ENCODE measurements at places on chromosomes 13 and 19. TPM values are rescaled to one million over a fixed set of nuclear protein-coding genes. Genes with fewer than 3 reads are reported as not detected.

GRCh38 chr19:51458899-51459505, 748 bp upstream of the SIGLEC8 start:
- no peak for DNase-seq

- no peak for DNase-seq
Measured at GRCh38 chr19:7527516-7528191, 5.2 kb downstream of the MCOLN1 start.

The STK24 gene
- total RNA-seq = 176 TPM

GRCh38 chr13:108574856-108575255, 54.6 kb upstream of the MYO16 start:
- DNase-seq = no peak

DNA sequence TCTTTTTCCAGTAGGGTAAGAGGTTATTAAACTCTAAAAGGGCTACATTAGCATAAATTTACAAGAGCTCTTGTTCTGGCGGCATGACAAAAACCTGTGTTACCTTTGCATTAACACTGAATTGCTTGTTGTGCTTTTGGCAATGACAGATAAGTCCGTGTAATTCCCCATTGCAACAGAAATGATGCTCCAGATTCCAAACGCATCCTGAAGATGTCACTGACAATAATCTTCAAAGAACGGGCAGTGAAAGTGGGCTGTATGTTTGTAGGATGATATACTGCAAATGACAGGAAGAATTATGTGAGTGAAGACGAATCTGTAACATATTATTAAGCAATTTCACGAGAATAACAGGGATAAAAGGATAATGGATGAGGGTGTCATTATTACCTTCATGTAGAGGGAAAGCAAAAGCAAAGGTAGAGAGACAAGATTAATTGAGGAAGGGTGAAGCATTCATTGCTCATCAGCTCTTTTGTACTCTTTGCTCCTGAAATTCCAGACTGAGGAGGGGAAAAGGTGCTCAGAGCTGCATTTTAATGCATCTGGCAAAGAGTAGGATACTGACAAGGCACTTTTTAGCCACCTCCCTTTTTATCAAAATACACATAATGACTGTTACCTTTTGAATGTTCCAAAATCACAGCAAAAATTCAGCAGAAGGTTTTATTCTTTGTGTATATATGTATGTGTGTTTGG, 38.5 kb upstream of the MAB21L1 start:
- no peak for DNase-seq

The MAP4K1 gene
- total RNA-seq = 205 TPM

- DNase-seq = no peak
Measured at GRCh38 chr19:7679771-7680605, 645 bp upstream of the TRAPPC5 start.

The RNF225 gene
- 0.21 TPM for total RNA-seq

GRCh38 chr19:48780631-48781391, 25.5 kb downstream of the FGF21 start:
- DNase-seq = no peak

- no peak for DNase-seq
Measured at GRCh38 chr13:44884076-44884729, 105.1 kb downstream of the NUFIP1 start.

GRCh38 chr13:66339214-66339613, 890.9 kb downstream of the PCDH9 start:
- no peak for DNase-seq

GRCh38 chr19:30692879-30693503, 320.8 kb downstream of the ZNF536 start:
- DNase-seq = no peak
